ENCODE measurements at places on chromosomes 4 and X.

GRCh38 chr4:147388018-147388417 lies 92.9 kb upstream of the EDNRA start:
- DNase-seq: no peak

- no peak for DNase-seq
Measured at GRCh38 chr4:165199722-165200121, 7.6 kb upstream of the KLHL2 start.

- peak; percentile 44 for DNase-seq
Measured at GRCh38 chrX:18354369-18355223, at the start of gene SCML2. Gene SCML2, minus strand, starts transcription at chrX:18354688. Its CDS starts 20,617 bp downstream, at chrX:18334071.

DNA sequence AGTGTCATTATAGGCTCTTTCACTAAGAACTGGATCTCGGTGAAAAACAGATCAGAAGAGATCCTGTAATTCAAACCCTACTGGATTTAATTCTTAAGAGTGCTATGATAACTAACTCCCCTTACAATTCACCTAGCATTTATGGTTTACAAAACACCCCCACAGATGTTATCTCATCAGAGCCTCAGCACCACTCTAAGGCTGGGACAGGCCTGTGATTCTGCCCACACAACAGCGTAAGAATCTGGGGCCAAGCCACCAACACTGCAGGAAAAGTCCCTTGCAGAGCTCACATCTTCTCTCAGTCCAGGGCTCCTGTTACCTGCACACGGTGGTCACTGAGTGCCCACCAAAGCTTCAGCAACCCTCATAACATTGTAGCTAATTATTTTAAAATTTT lies 8.9 kb downstream of the MFAP3L start:
- no peak for DNase-seq

GRCh38 chr4:14916554-14917297 lies 85.6 kb upstream of the CPEB2 start:
- no peak for DNase-seq

DNA sequence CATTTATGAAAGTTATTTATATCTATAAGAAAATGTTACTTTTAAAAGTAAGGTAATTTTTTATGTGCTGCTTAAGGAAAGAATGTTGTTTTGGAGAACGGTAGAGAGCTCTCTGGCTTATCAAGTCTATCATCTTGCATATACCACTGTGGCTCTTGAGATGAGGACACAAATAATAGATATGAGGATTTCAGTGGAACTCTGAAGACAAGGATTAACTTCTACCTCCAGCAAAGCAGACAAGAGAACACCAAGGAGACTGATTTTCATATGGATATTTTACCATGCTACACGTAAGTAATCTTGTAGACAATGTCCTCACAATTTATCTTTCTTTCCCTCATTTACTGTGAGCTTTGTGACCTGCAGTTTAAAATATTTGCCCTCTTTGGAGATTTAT lies 557.5 kb upstream of the NDST4 start:
- DNase-seq: no peak
